Stimulated activated memory B cell treated with anti-CD40 and anti-IgM and Interleukin-4, amounts not matched to agents 10 μg/mL and 1 μg/mL and 100 μg/mL, for 72 hours (primary cell): ENCODE measurements at places on chromosomes 7 and 10.

DNA sequence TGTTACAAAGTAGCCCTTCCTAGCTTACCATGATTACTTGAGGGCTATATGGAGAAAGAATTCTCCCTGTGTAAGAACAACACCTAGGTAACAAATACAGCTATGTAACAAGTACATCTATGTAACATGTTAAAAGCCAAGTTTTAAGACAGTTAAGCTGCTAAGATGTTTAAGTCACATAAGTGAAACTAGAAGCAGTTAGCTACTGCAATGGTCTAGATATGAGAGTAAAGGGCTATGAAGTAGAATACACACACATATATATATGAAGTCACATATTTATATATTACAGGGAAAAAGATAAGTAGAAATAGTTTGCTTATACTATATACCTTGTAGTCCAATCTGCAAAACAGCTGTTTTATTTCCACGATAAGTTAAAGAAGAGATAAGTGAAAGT lies 14.4 kb downstream of the POT1 start:
- no peak for ATAC-seq

GRCh38 chr10:72719941-72720592 lies 28.1 kb downstream of the MCU start:
- no peak for ATAC-seq

GRCh38 chr10:103474077-103474476 lies 5.0 kb downstream of the CALHM3 start:
- no peak for ATAC-seq

- no peak for ATAC-seq
Observed at GRCh38 chr10:107340326-107340725, 175.8 kb upstream of the SORCS1 start.

GRCh38 chr7:52940481-52940880 lies 95.0 kb upstream of the POM121L12 start:
- ATAC-seq: no peak

GRCh38 chr10:132371641-132372081 lies 25.3 kb upstream of the PWWP2B start:
- ATAC-seq: no peak
